Stimulated activated CD4-positive, alpha-beta T cell treated with anti-CD3 and anti-CD28 coated beads, Interleukin-15, amount 100 ng/mL, for 24 hours (primary cell): ENCODE measurements at places on chromosomes 4 and X.

DNA sequence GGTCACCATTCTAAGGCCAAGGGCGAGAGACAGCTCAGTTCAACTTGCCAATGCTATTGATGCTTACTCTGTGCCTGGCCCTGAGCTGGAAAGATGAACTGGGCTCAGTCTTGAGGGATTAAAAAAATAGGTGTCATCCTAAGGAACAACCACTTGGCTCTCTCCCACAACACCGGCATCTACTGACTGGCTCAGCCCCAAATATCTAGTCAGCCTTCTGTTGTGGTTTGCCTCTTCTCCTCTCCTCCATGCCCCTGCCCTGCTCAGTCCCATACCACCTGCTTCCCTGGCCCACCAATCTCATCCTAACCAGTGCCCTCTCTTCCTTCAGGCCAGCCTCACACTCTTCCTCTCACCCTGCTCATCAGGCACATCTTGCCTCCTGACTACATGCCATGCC, 29.6 kb downstream of the KDM5C start:
- no peak for DNase-seq

GRCh38 chrX:70268034-70268433, at the start of gene ARR3:
ARR3 (plus strand) TSS chrX:70268334; CDS start chrX:70269386, 1,052 bp downstream.
- DNase-seq: no peak

DNA sequence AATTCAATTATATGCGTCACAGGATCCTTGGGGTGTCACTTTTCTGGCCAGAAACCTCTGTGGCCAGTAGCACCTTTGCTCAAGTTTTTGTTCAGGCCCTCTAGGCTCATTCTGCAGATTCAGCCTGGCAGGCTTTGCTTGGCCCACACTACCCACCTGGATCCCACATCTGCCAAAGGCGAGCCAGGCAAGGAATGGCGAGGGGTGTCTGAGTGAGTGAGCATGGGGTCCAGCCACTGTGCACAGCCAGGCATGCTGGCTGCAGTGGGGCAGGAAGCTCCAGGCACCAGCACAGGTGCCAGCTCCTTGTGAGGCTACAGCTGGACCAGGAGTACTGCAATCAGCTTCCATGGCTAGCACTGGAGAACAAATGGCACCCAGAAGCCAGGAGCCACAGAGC, 914.9 kb downstream of the FSTL5 start:
- no peak for DNase-seq

GRCh38 chrX:124557976-124558375, 211.6 kb downstream of the SH2D1A start:
- no peak for DNase-seq
